ENCODE measurements at places on chromosomes 12 and 14.

- peak; percentile 55 for DNase-seq
Measured at GRCh38 chr14:99389174-99389826, 91.4 kb downstream of the SETD3 start.

DNA sequence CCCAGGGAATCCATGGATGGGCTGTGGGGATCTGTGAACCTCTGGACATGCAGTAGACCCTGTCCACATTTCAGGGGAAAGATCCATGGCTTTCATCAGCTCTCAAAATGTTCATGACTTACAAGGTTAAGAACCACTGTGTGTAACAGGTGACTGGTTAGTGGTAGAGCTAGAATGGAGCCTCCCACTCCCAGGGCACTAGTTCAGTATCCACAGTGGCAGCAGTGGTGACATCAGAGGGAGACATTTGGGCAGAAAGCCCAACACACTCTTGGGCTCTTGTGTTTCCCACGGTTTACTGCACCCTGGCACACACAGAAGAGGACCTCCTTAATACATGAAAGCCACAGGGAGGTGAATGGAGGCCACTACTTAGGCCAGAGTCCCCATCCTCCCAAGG, 9.1 kb downstream of the KRT74 start:
- no peak for DNase-seq

DNA sequence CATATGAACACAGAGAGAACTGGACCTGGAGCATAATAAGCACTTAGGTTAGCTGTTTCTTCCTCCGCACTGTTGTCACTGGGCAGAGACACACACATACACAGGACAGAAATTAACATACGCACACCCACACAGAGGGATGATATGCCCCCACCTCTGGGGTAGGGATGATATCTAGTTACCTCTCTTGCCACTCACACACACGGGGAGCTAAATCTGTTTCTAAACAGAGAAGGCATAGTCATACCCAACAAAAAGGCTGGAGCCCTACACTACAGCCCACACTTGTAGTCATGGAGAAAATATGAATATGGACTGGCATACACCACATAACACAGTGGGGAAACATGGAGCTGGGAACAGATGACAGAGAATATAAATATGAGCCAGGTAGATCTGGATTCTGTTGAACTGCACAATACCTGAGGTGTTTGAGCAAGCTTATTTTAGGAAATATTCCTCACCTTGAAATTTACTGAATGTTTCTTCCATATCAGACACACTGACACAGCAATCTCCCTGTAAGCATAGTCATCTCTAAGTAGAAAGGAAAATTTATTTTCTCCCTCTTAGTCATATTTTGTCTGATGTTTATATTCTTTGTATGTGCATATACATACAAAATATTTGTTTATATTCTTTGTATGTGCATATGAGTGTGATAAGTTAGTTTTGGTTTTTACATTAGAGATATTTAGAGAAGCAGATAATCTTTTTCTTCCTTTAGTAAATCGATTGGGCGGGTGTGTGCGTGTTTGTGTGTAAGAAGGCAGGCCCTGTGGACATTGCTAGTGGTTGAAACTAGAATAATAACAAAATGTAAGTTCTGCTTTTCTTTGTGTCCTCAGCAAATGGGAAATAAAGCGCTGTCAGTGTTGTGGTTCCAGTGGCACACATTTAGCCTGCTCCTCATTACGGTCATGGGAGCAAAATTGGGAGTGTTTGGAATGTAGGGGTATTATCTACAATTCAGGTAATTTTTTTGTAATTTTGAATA, 20.9 kb upstream of the SCFD1 start:
- no peak for DNase-seq

DNA sequence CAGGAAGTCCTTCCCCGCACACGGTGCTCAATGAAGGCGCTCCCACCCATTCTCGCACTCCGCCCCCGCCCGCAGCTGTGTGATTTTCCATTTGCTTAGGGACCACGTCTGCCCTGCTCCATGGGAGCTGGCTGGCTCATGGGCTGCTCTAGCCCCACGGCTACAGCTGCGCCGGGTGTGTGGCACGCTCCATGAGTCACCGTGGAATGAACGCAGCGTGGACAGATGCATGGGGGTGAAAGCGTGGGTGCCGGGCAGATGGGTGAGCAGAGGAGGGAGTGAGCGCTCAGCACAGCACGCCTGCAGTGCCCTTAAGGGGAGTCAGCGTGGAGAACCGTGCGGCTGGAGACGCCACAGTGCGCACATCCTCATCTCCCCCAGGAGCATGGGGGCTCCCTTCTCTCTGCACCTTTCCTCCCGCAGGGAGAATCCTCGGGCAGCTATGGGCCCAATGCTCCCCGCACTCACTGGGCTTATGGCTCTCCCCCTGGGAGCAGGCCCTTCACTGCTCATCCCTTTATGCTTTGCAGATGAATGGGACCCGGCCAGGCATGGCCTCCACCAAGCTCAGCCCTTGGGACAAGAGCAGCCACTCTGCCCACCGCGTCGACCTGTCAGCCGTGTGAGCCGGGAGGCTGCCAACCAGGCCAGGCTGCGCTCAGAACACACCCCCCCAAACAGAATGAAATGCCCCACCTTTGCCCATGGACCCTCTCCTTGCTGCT, 185.1 kb downstream of the ADGRD1 start:
- DNase-seq, result no peak

GRCh38 chr14:101365329-101366158, 195.8 kb upstream of the DIO3 start:
- no peak for DNase-seq

GRCh38 chr14:29944091-29944490, 16.4 kb upstream of the PRKD1 start:
- DNase-seq, result no peak

DNA sequence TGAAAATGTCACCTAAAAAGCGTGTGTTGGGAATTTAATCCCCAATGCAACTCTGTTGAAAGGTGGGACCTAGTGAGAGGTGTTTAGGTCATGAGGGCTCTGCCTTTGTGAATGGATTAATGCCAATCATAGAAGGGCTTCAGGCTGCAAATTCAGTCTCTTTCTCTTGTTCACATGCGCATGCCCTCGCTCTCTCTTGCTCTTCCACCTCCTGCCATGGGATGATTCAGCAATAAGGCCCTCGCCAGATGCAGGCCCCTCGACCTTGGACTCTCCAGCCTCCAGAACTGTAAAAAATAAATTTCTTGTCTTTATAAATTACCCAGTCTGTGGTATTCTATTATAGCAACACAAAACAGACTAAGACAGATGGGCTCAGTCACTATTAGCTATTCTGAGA, 55.4 kb downstream of the PLXNC1 start:
- no peak for DNase-seq

DNA sequence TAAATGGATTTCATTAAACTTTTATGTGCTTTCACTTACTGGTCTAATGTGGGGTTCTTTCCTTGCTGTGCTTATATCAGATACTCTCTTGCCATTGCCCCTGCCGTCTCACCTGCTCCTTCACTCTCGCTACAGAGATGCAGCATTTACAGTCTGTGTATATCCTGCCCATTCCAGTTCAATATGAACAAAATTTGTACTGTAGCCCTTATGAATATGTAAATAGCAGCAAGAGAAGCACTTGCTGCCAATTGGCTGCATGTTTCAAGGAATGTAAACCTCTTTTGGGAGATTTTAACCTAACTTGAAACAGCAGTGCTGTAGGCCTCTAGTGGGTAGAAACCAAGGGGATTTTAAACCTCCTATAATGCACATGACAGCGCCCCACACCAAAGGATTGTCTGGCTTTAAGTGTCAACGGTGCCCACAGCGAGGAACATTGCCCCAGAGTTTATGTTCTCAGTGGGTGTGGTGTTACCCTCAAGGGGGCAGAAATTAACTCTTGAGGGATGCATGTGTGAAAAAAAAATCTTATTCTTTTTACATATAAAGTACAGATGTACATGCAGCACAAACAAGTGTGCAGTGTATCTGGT, 19.1 kb downstream of the PCNX1 start:
- DNase-seq, result no peak

GRCh38 chr12:54390668-54391551, 6.4 kb upstream of the ZNF385A start:
- peak; percentile 75 for DNase-seq

DNA sequence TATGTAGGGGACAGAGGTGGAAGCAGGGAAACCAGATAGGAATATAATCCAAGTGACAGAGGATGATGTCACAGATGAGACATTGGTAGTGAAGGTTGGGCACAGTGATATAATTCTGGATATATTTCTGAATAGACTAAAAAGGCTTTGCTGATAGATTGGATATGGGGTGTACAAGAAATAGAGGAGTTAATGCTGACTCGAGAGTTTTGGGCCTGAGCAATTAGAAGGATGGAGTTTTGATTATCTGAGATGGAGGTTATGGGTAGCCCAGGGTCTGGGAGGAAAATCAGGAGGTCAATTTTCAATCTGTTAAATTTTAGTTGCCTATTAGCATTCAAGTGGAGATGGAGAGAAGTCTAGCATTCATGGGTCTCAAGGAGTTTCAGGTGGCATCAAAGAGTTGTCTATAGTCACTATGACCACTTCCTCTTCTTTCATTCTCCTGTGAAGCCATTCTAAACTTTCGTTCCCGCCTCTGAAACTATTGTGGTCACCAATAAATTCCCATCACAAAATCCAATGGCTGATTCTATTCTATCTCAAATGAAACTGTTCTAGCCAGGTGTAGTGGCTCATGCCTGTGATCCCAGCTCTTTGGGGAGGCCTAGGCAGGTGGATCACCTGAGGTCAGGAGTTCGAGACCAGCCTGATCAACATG, 10.6 kb upstream of the ANO6 start:
- DNase-seq, result no peak

DNA sequence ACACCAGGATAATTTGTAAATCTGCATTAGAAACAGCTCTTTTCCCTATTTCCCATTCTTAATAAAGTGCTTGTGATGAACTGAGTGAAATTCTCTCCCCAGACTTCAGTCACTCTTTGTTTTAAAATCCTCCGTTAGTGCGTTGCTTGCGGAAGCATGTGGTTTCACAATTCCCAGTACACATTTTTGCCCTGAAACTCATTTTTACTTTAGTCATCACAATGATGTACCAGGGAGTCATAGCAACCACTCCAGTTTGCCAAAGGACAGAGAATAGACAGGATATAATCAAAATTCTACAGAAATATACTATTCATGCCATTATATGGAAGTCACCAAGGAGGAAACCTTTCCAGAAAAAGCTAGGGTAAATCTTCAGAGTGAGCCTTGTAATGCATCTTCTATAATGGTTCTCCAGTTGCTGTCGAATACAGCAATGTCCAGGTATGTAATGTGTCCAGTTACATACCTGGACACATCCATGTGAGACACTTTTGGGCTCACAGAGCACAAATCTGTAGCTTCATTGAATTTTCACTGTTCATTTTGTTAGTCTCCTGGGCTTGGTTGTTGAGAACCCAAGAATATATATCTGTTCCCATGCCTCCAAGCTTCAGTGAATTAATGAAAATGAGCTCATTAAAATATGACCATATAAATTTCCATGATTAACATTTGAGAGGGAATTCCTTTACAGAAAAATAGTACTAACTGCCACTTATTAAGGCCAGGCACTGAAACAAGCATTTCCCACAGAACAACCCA, 57.8 kb downstream of the GPR135 start:
- no peak for DNase-seq

DNA sequence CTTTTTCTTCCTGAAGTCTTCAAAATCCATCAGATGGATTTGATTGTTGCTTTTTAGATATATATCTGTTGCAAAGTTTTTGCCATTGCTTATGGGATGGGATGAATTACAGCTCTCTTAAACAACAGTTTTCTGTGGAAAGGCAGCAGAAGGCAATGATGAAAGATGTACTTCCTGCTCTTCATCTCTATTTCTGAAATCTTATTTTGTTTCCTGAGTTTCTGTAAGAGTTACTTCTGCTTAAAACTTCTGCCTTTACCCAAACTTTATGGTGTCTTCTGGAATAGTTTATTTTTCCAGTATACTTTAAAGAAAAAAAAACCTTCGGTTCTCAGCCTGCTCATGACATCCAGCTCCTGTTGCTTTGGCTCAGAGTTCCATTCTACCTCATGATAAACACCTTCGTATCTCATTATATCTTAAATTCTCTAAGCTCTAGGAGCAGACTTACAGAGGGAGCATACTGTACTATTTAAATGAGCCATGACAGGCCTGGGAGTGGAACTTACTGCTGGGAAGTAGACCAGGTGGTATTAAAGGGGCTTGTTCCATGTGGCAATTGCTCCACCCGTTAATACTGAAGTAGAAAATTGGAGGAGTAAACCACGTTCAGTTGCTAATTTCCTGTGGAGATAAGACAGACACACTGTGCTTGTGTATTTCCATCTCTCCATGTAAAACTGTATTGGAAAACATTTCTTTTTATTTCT, 288.4 kb downstream of the FBXL14 start:
- no peak for DNase-seq

DNA sequence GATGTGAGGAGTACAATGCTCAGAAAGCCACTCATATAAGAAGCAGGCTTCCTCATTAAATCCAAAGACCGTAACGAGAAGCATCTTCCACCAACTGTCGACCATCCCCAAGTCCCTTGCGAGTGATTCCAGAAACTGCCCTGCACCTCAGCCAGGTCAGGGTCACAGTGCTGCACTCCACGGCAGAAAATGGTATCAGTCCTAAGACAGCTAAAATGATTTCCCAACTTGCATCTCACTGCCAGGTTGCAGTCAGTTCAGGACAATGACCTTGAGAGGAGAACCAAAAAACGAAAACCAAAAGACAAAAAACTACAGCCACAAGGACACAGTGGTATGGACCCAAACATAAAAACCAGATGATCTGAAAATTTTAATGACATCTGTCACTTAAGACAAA, 20.6 kb downstream of the SBNO1 start:
- no peak for DNase-seq

- no peak for DNase-seq
Measured at GRCh38 chr14:26841326-26841725, 243.5 kb upstream of the NOVA1 start.

DNA sequence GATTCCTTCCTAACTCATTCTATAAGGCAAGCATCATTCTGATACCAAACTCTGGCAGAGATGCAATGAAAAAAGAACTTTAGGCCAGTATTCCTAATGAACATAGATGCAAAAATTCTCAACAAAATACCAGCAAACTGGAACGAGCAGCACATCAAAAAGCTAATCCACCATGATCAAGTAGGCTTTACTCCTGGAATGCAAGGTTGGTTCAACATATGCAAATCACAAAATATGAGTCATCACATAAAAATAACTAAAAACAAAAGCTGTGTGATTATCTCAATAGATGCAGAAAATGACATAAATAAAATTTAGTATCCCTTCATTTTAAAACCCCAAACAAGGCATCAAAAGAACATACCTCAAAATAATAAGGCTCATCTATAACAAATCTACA, 98.9 kb downstream of the ACSS3 start:
- DNase-seq, result no peak

- DNase-seq, result no peak
Measured at GRCh38 chr12:101018540-101018939, 191.5 kb downstream of the SLC5A8 start.

DNA sequence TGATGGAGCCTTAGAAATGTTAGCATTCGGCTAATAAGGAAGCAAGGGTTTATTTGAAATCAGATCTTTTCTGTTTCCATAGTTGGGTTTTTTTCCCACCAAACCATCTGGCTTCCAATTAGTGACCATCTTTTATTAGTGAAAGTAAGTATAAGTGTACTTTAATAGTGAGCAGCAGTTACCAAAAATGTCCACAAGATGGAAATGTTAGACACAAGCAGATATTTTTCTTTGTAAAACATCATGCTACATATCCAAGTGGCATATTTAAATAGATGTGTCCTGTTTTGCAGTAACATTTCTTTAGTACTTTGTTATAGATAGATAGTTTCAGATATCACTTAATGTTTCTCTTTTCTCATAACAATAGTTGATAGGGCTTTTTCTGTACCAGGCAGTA, 28.8 kb downstream of the YEATS4 start:
- no peak for DNase-seq

GRCh38 chr12:121798787-121799155, 5.0 kb upstream of the SETD1B start:
- no peak for DNase-seq

- no peak for DNase-seq
Measured at GRCh38 chr14:70709726-70710382, 68.1 kb downstream of the TTC9 start.

Data from stimulated activated CD4-positive, alpha-beta T cell treated with anti-CD3 and anti-CD28 coated beads, Interleukin-2, amount 100 ng/mL, for 24 hours (primary cell).